ENCODE measurements at places on chromosomes 2 and 18. TPM values are rescaled to one million over a fixed set of nuclear protein-coding genes. Genes with fewer than 3 reads are reported as not detected.

The HNMT gene
- 1.3 TPM for total RNA-seq

The SOX11 gene
- total RNA-seq = not detected

The PLB1 gene
- total RNA-seq = 2.6 TPM

The NEU4 gene
- total RNA-seq = 0.37 TPM

The PROKR1 gene
- total RNA-seq = not detected

The IL36RN gene
- total RNA-seq = 0.14 TPM

The CTAGE1 gene
- not detected for total RNA-seq

The CBLN2 gene
- total RNA-seq = 0.18 TPM

The NEURL3 gene
- total RNA-seq = 0.62 TPM

The FBXO41 gene
- total RNA-seq = 5.3 TPM

The CCDC121 gene
- total RNA-seq = 3.3 TPM

The GAREM1 gene
- total RNA-seq = 5.2 TPM

The CHAC2 gene
- 11.3 TPM for total RNA-seq

The COLEC12 gene
- 0.06 TPM for total RNA-seq

The IL37 gene
- not detected for total RNA-seq
